ENCODE measurements at places on chromosomes 12 and 14.
A peak's percentile ranks its signal among the peaks of the same experiment; 100 is the strongest.

DNA sequence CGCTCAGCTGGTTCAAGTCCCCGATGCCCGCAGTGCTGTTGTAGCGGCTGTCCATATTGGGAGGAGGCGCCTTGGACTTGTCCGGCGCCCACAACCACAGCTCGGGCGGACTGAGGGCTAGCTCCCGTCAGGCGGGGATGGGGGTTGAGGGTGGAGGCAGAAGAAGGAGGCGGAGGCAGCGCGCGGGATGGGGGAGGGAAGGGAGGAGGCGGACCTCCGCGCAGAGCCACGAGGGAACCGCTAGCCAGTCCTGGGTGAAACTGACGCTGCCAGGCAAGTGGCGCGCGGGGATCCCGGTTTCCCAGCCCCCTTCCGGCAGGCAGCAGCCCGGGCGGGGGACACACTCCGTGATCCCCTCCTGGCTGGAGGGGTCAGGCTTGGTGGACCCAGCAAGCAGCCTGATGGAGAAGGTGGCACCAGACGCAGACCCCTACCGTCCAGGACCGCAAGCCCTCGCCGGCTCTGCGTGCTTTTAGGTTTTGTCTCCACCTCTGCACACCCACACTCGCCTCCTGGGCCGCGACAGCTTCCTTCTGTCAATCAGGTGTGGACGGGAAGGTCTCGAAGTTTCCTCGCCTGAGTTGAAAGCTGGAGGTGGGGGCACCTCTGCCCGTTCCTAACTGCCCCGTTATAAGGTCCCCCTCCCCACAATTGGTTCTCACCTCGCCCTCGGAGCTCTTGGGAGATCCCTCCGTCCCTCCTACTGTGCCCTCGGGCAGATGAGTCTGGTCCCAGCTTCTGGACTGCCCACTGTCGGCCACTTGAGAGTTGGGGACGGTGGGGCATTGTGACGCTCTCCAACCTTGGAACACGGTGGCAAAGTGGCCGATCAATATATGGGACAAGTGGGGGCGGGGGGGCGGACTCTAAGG is at the start of gene CPNE8:
TSS of gene CPNE8 (minus strand) at position 112 of the 872 bp plus-strand sequence. CDS start at position 55, 57 bp downstream.
- no peak for DNase-seq

DNA sequence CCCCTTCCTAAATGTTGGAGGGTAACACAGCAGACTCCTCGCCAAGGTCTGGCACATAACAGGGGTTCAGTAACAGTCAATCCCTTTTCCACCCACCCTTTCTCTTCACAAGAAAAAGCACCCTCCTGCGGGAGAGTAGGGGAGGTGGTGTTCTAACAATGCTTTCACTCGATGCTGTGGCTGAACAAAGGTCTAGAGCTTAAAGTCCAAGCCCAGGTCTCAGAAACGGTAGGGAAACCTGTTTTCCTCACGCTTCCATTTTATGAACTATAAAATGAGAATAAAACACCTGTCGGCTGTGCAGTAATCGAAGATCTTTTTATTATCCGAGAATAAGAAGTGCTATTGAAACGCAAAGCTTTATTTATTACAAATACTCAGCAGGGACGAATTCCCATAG is 20.9 kb upstream of the CACNA2D4 start:
- DNase-seq: no peak

- DNase-seq: peak; percentile 92
Observed at GRCh38 chr14:22848351-22849164, 12.2 kb downstream of the MMP14 start.

- no peak for DNase-seq
Observed at GRCh38 chr12:22474970-22475720, 69.2 kb downstream of the C2CD5 start.

GRCh38 chr12:75862692-75863471 is 168.7 kb downstream of the PHLDA1 start:
- DNase-seq: peak; percentile 53

All from skeletal muscle cell (primary cell).